ENCODE measurements at places on chromosomes 12 and 14.

DNA sequence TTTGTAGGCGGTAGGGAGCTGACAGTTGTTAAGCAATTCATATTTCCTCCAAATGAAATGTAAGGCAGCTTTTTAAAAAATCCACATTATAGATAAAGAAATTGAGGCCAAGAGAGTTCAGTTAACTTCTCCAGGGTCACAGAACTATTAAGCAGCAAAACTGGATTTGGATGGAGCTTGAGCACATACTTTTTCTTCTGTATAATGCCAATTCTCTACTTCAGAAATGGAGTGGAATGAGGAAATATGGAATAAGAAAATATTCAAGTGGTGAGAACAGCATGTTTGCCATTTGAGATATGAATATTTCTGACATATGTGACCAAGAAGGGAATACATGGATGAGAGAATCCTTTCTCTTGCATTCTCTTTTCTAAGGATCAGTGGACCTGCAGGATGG is 233.1 kb downstream of the FOXG1 start:
- no peak for DNase-seq

GRCh38 chr14:73721101-73721821 is 7.1 kb upstream of the PNMA1 start:
- DNase-seq: no peak

DNA sequence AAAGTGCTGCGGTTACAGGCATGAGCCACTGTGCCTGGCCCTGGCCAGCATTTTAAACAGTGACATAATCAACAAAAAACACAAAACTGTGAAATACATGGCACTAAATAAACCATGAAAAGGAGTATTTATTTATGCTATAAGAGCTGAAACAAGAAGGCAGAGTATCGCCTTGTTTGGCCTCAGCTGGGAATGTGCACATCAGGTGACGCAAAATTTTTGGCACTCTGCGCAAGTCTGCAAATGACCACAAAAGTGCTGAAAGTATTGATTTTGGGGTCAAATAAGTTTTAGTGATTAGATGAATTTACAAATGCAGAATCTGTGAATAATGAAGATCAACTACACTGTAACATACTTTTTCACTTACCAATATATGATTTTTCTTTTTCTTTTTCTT is 36.6 kb upstream of the NFKBIA start:
- DNase-seq: no peak

DNA sequence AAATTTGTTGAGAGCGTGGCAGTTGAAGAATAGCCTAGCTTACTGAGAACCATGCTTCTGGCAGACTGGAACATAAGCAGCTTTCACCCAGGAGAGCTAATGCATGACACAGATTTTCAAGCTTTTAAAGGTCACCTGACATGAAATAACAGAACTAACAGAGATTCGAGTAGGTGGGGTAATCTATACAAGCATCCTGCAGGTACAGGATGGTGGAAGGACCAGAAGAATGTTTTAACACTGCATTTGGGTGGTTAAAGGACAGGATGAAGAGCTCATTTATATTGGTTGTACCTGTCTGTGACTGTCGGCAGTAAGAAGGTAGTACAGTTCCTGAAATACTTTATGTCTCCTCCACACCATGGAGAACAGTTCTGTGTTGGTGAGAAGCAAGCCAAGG is 8.9 kb downstream of the PELI2 start:
- DNase-seq: no peak
